ENCODE measurements at places on chromosomes 3 and 15.

- DNase-seq, result no peak
These were observed 61.0 kb downstream of the CYFIP1 start for GRCh38 chr15:22919171-22919570.

GRCh38 chr15:71999807-72000206, 118.1 kb downstream of the MYO9A start:
- no peak for DNase-seq

DNA sequence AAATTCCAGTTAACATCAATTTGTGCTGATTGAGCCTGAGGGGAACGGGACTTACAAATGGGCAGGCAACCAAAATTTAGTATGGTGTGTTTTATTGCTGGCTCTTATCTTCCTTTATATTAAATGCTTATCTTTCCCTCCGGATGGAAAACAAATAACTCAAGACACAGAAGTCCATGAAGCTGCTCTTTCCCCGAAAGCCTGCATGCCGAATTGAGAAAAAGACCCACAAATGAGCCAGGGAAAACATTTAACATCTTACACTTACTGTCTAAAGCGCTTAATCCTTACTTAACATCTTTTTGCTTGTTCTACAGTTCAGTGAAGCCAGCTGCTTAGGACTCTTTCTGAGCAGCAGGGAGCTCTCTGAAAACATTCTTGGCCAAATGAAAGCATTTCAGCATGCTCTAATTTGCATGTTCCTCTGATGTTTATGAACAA, 49.5 kb downstream of the HEG1 start:
- DNase-seq, result no peak

- no peak for DNase-seq
These were observed 249.1 kb downstream of the TBL1XR1 start for GRCh38 chr3:176948151-176948550.

DNA sequence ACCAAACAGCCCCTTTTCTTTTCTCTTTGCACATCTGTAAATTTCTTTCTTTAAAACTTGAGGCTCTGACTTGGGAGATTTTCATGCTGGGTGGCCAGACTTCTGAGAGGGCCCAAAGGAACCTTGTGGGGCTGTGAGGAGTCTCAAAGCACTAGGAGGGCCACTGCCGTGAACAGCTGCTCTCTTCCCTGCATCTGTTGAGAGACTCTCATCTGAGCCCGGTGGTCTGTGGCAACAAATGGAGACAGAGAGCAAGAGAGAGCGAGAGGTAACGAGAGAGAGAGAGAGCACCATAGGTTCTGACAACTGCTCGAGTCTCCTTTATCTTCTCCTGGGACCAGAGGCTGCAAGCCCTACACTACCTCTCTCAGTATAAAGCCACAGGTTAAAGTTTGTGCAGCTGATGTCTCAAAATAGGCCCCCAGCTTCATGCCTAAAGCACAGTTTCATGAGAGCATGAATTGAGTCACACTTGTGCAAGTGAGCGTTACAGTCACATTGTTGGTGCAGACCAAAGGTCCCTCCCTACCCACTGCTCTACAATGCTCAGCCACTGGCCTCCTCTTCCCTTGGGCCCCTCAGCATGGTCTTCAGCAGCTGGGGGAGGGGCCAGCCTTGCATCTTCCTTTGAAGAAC, 60.7 kb downstream of the ZNF621 start:
- no peak for DNase-seq

DNA sequence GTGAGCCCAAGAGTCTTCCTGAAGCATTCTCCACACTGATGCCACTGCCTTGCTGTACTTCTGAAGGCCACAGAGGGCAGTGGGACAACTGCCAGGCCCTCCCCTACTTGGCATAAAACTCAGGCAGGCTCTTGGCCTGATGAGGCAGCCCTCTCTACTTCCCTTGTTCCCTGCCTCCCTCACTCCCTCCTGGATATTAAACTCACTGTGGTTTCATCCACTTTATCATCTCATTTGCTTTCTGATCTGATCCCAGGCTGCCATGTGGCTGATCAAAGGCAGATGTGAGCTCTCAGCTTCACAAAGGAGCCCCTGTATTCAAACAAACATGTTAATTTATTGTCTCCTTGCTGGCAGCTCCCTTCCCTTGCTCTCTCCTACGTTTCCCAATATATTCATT, 533.5 kb downstream of the IGSF11 start:
- DNase-seq, result no peak

DNA sequence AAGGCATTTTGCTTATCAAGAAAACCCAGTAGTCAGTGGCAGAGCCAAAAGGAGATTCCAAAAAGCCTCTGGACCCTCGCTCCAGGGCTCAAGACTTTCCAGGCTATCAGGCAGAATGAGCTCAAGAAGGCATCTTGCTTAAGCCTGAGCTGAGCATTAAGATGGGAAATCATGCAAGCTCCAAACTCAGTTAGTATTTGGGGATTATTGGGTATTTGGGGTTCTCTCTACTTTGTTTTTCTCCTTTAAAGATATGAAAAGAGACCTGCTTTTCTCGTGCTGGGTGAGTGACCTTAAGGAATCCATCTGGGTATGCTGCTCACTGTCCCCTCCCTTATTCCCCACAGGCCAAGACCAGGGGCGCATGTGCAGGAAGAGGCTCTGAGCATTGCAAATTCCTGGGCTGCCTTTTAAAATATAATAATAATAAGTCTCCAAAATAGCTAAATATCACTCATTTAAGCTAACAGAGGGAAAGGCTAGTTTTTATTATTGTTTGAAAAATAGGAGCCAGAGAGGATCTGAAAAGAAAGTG, 75.4 kb upstream of the HACD2 start:
- no peak for DNase-seq

DNA sequence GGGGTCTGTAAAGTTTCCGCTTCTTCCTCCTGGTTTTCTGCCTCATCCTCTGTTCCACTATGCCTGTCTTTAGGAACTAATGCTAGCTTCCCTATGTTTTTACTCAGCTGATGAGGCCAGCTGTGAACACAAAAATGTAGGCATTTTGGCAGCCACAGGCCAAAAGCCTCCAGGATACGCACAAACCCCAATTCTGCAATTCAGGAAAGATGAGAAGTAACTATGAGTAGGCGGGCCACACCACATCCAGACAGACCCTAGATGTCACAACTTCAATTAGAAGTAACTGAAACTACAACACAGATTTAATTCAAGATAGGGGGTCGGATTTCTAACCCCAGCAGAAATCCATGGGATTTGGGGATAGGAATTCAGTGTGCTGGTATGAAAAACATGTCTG, 11.9 kb downstream of the CA12 start:
- no peak for DNase-seq

DNA sequence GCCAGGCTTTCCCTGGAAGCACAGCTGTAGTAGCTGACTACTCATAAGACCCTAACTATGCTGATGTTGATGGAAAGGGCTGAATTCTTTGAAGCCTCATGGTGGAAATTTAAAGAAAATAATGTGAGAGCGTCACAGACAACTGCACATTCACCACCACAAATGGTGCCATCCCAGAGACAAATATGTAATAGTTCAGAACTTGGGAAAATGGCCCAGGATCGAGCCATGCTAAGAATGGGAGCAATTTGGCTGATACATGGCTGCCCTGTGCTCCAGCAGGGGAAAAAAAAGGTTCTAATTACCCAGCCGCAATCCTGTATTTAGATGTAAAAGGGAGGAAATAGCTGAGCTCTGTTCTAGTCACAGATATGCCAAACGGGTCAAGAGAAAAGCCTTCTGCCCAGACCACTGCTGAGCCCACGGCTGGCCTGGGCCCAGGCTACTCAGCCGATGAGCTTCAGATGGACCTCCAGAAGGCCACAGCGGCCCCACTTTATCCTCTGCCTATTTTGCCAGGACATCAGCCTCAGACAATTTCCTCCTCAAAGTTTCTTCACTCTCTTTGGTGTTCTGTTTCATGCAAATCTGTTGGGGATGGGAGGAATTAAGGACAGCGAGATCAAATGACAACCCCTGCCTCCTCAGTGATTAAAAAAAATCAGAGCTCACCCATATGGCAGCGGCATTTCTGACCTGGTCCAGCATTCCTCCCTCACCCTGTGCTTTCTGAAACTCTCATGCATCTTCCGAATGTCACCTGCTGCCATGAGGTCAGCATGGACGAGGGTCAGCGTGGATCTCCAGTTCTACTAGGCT, 54.5 kb upstream of the MEX3B start:
- DNase-seq, result no peak

- DNase-seq, result no peak
These were observed 35.4 kb downstream of the SLCO2A1 start for GRCh38 chr3:133994166-133994890.

GRCh38 chr15:48766196-48766595, 44.7 kb downstream of the CEP152 start:
- DNase-seq, result no peak

DNA sequence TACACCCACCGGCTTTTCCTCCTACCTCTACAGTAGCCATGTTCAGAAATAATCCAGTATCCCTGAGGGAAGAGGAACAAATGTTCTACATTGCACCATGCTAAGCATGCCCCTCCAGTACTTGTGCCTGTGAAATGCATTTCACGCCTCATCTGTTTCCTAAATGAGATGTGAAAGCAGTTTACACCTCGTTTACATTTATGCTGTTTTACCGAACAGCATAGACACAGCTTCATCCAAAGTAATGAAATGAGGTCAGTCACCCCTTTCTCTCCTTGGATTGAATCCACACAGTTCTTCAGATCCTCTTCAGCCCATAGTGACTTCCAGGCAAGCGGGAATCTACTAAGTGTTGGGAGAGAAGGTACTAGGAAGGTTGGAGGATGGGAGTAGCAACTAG, 514.3 kb downstream of the PDCD6IP start:
- no peak for DNase-seq

GRCh38 chr15:58490086-58490887, 58.5 kb downstream of the LIPC start:
- DNase-seq, result no peak

DNA sequence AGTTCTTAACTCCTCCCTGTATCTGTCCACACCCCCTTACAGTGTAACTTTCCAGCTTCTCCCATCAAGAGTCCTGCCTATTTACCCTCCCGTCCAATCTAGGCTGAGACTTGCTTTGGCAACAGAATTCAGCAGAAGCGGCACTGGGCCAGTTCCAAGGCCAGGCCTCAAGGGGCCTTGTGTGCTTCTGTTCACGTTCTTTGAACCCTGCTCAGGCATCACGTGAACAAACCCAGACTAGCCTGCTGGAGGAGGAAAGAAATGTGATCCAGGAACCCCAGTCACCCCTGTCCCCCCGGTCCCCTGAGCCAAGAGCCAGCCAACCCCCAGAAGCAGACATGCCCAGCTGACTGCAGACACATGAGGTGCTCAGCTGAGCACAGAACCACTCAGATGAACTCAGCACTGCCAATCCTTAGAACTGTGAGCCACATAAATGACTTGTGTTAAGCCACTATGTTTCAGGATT, 76.1 kb upstream of the DCLK3 start:
- no peak for DNase-seq

DNA sequence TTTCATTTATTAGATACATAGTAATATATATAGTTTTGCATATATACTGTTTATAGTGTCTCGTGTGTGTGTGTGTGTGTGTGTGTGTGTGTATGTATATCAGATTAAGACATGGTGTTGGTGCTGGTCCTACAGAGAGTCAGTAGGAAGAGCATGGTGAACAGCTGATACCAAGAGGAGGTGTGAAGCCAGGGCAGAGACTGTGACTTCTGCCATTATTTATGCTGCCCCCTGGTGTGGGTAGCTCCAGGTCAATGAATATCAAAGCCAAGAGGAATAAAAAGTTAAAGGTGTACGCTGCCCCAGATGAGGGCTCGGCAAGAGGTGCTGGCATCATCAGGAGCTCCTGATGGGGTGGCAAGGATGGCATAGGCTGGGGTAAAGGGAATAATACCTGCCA, 299.5 kb upstream of the RASGRP1 start:
- no peak for DNase-seq

GRCh38 chr15:39819533-39819932, 36.9 kb upstream of the FSIP1 start:
- no peak for DNase-seq

GRCh38 chr15:68590721-68591389, 12.1 kb downstream of the CORO2B start:
- DNase-seq, result no peak

GRCh38 chr3:15316998-15317435, 15.4 kb downstream of the SH3BP5 start:
- no peak for DNase-seq

- no peak for DNase-seq
These were observed 6.3 kb downstream of the SPSB4 start for GRCh38 chr3:141057436-141057835.

GRCh38 chr3:186236357-186237020, 125.5 kb downstream of the DGKG start:
- DNase-seq, result no peak

DNA sequence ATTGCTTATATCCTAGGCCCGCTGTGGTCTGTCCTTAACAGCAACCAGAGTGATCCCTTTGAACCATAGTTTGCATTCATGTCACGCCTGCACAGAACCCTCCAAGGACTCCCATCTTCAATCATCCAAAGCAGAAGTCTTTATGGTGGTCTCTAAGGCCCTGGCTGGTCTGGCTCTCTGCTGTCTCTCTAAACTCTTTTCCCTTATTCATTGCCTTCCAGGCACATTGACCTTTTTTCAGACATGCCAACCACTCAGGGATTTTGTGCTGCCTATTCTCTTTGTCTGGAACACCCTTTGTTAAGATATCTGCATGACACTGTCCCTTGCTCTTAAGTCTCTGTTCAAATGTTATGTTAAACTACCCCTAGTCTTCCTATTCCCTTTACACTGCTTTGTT, 21.9 kb upstream of the ZBTB47 start:
- no peak for DNase-seq

GRCh38 chr15:78907577-78907976, 34.9 kb downstream of the MORF4L1 start:
- DNase-seq, result no peak

DNA sequence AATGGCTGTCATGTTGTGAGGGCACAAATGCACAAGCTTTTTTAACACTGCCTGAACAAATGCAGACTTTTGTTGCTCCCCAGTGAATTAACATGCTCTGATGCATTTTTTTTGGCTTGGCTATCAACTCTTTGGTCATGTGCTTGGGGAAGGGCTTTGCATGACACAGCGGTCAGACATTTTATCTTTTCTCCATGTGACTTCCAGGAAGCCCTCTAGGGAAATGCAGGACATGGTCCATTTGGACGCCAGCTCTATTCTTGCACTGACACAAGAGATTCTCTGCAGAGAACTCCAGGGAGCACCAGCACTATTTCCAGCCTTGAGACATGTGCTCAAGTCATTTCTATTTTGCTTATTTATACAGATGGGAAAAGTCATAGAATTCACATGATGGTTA, 46.2 kb downstream of the NEK11 start:
- no peak for DNase-seq

DNA sequence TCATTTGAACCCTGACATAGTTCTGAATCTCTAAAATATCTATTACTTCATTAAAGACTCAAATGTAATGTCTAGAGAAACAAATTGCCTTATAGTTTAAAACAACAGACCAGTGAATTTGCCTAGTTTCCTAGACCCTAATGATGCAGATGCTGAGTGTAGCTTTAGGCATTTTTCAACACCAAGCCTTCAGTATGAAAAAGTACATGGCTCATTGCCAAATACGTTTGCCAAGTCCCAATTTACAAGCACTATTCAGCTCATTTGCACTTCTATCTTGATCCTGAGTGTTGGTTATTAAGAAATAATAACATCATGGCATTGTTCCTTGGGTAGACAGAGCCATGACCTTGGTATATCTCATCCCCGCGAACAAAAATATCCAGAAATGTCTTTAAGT, 46.8 kb downstream of the EOMES start:
- no peak for DNase-seq

- DNase-seq, result no peak
These were observed 60.0 kb downstream of the PIK3CB start for GRCh38 chr3:138774529-138775253.
